ENCODE measurements at places on chromosomes 3 and 15.

GRCh38 chr3:42122261-42123011 is 31.3 kb downstream of the TRAK1 start:
- DNase-seq: no peak

DNA sequence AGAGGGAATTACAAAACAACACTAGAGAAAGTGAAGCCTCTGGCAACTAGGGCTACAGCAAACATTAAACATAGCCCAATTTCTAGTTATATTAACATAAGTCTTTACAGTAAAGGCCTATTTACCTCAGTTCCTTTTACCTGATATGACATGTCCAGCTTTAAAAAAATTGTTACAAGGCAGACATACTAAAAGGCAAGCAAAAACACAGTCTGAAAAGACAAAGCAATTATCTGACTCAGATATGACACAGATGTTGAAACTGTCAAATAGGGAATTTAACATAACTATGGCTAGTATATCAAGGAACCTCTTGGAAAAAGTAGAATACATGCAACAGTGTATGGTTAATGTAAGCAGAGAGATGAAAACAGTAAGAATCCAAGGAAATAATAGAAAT is 238.6 kb downstream of the RAP2B start:
- no peak for DNase-seq

DNA sequence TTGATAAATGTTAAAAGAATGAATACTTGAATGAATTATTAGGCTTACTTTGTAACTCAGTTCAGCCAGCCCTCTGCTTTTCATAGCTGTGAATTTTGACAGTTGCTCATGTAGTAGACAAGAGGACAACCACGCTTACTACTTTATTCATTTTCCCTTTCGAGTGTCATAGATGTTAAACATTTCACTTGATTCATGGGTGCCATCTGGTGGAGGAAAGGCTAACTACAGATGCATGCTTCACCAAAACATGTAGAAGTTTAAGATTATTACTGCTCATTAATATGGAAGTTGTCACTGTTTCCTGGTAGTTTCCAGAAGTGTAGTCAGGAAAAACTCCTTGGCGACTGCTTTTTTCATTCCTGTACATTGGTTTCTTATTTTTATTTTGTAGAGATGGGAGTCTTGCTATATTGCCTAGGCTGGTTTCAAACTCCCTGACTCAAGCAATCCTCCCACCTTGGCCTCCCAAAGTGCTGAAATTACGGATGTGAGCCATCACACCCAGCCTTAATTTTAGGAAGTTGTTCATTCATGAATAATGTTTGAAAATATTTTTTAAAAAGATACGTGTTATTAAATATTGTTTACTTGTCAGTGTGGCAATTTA is 163.2 kb downstream of the B3GALNT1 start:
- DNase-seq: peak; percentile 13

DNA sequence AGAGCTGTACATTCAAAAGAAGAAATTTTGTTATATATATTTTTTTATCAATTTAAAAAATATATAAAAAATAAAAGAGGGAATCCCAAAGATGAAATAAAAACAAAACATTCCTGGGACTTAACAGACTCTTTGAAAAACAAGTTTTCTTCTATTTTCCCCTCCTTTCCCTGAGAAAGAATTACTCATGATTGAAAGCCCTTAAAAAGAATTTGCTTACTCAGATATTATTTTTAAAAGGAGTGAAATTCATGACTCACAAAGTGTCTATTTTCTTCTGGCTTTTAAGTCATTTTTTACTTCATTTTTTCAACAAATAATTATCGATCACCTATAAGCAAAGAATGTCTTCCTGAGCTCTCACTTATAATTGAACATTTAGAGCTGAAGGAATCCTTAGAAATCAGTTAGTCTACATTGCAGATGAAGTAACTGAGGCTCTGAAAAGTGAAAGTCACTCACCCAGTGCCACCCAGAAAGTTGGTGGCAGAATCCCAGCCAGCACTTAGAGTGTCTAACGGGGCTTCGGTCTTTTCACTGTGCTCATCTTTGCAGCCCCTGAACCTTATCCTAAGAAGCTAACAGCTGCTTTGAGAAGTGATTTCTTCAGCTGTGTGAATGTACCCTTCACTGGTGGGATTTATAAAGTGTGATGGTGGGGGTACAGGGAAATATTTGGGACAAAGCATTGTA is 42.5 kb upstream of the NUDT16 start:
- no peak for DNase-seq

GRCh38 chr15:99021694-99022093 is 14.1 kb upstream of the PGPEP1L start:
- DNase-seq: no peak

GRCh38 chr3:193870376-193871219 is 265.4 kb upstream of the HES1 start:
- no peak for DNase-seq

GRCh38 chr15:68500363-68501258 is 68.6 kb upstream of the ITGA11 start:
- no peak for DNase-seq

DNA sequence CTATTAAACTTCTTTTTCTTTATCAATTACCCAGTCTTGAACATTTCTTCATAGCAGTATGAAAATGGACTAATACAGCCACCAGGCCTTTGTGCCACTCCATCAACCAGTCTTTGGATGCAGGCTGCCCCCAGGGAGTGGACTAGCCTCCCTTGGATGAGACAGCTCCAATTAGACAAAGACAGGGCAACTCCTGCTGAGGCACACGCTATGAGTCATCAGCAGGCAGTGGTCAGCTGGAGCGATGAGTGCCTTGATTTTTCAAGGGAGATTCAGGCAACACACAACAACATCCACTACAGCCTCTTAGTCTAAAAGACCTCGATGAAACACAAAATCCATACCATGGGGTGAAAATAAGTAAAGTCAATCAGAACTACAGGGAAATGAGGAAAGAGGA is 160.1 kb downstream of the ARRDC4 start:
- DNase-seq: no peak

DNA sequence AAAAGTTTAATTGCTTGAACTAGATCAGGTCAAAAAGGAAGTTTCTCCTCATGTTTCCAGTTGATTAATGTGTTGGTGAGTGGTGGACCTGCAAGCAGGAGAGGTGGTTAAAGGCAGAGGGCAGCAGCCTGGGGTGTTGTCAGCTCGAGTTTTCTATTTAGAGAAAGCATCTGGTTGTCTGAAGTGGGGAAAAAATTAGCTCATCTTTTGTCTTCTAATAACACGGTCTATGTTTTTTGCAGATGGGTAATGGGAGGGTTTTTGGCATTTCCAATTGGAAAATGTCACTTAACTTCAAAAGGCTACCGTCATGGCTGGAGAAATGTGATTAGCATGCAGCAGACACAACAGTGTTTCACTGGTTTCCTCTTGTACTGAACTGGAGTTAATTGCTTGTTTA is 122.6 kb downstream of the ITPR1 start:
- no peak for DNase-seq

DNA sequence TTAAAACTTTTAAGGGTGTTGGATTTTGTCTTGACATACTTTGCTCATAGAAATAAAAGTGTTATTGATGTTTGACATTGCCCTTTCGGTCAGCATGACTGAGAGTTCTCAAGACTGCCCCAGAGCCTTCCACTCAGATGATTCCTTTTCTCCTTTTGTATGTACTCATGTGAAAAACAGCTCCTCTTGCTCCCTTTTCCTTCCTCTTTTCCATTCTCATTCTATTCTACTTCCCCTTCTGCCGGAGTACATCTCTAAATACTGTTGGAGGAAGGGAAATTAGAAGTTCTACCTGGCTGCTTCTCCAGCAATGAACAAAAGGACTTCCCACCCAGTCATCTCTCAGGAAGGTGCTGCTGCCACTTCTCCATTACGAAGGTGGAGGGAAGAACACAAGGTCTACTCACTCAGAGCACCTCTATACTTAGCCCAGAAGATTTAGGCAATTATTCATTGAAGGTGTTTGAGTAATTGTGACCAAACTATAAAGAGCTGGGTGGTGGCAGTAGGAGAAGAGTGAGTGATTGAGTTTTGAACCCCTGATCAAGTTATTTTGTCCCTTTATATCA is 163.8 kb upstream of the MBNL1 start:
- no peak for DNase-seq

GRCh38 chr3:196120291-196120951 is 38.5 kb upstream of the TFRC start:
- no peak for DNase-seq

- no peak for DNase-seq
Measured at GRCh38 chr3:141386611-141387111, 18.4 kb downstream of the ZBTB38 start.

DNA sequence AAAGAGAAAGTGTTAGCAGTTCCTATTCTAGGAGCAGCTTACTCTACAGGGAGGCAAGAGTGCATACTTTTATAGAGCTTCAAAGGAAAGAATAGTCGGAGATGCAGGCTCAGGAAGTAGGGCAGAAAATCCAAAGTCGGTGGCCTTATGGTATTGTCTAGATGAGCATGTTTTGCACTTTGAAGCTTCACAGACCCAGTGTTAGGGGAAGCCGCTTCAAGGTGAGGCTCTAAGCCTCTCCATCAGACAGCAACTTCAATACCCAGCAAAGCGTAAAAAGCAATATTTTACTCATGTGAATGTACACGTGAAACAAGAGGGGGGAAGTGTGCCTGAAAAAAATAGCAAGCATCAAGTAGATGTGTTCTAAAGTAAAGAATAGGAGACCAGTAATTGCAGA is 125.6 kb upstream of the RASGRP1 start:
- no peak for DNase-seq

DNA sequence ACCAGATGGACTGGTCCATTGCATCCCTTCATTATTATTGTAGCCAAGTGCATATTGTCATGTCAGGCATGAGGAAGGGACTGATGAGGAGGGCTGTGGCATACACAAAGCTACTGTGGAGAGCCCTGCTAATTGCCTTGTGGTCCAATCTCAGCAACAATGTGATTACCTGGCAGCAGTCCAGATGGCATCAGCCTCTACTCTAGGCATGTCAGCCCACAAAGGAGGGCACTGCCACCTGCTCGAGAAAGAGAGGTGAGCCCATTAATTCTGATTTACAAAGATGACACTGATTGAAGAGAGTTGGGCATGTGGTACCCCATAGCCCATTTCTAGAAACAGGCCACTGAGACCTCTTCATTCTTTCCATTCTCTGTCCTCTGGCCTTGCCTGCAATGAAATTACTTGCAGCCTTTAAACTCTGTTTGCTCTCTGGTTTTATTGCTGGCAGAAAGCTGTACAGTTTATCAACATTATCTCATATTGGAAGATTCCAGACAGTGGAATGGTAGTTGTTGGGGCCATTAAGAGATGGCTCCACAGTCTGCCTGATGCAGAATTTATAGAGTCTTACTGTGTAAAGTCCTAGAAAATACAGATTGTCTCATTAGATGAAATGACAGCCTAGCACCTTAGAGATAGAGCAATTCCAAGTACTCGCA is 307.7 kb downstream of the ARPP21 start:
- DNase-seq: no peak

DNA sequence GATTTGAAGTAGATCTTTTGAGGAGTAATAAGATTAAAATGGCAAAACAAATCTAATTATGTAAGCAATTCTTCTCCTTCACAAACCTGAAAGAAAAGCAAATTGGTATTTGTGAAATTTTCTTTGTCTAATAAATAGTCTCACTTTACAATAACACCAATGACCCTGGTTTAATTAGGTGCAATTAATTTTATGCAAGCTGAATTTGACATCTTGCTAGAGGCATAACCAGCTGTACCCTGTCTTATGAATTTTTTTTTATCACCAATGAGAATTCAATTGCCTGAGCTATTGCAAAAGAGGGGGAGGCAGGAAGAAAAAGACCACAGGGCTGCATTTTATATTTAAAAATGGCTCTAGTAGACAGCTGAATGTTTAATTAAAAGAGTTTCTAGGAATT is 113.5 kb upstream of the IL12A start:
- no peak for DNase-seq
